PC-3 (cell line): ENCODE measurements at places on chromosomes 7 and 10. TPM values are rescaled to one million over a fixed set of nuclear protein-coding genes. Genes with fewer than 3 reads are reported as not detected.
A peak's percentile ranks its signal among the peaks of the same experiment; 100 is the strongest.

DNA sequence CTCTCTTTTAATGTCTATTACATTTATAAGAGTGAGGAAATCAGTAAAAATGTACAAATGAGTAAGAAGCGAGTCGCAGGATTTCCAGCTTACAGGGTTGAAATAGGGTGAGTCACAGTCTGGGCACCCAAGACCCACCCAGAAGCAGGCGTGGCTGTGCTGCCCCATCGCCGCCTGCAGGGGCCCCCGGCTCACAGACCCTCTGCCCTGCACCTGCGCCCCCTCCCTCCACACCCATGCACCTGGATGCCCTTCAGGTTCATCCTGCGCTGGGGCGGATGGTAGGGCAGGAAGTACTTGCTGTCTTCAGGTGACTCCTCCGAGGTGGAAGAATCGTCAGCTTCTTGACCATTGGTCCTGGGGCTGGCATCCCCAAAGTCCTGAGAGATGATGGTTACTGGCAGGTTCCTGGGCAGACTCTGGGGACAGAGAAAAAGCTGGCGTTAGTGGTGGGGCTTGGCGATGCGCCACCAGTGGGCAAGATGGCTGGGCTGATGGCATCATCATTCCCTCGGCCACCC, 90.2 kb upstream of the GNA12 start:
- H3K4me3 ChIP-seq, result no peak overlapping the region
- H3K27ac ChIP-seq, result no peak overlapping the region
- DNase-seq, result peak; percentile 64
- H3K4me1 ChIP-seq, result peaks cover 6% of the 10 kb centered on the region; the same call in 1 of the 2 replicates

The XRCC2 gene
- 13.6 and 18.7 TPM in 2 replicates for total RNA-seq

The PRKRIP1 gene
- 28.9 and 49.4 TPM in 2 replicates for total RNA-seq

DNA sequence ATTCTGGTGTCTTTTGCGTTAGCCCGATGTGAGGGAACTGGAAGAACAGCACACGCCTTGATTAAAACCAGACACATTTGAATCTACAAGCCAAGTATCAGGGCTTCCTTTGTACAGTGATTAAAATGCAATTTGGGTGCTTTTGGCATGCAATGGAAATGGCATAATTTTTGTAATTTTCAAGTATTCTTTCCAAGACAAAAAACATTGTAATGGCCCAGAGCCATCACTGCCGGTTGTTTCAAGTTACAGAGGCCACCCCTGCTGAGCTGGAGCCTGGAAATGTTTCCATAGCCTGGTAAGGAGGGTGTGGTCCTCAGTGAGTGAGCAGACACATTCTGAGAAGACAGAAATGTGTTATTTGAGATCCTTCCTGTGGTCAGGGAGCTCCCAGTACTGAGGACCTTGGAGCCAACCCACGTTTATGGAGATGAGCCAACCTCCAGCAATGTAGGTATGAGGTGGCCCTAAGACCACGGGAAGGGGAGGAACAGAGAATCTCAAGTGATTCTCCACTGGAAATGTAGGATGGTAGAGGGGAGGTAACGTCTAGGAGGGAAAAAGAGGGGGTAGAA, 20.9 kb downstream of the TEX36 start:
- H3K4me3 ChIP-seq, result no peak overlapping the region
- peak; percentile 93 for DNase-seq
- no peaks in the 10 kb centered on the region for H3K36me3 ChIP-seq
- H3K27ac ChIP-seq, result peak overlapping the region; percentile 50
- no peaks in the 10 kb centered on the region for H3K27me3 ChIP-seq
- H3K4me1 ChIP-seq, result peaks cover 18% of the 10 kb centered on the region

DNA sequence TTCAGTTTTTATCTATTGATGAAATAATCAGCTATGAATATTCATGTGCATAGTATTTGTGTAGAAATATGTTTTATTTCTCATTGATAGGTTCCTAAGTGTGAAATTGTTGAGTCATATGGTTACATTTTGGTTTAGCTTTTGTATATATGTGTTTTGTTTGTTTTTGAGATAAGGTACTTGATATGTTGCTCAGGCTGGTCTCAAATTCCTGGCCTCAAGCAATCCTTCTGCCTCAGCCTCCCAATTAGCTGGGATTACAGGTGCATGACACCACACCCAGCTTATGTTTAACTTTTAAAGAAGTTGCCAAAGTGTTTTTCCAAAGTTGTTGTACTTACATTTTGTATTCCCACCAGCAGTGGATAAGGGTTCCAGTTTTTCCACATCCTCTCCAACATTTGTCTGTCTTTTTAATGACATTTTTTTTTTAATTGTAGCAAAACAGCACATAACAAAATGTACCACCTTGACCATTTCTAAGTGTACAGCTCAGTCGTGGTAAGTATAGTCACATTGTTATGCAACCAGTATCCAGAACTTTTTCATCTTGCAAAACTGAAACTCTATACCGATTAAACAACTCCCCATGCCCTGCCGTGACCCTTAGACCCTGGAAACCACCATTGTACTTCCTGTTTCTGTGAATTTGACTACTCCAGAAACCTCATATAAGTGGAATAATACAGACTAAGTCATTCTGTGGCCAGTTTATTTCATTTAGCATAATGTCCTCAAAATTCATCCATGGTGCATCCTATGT, 12.6 kb upstream of the UBE2D1 start:
- peaks cover 11% of the 10 kb centered on the region for H3K4me1 ChIP-seq
- DNase-seq, result peak; percentile 37
- H3K27ac ChIP-seq, result no peak overlapping the region
- no peaks in the 10 kb centered on the region for H3K36me3 ChIP-seq
- no peaks in the 10 kb centered on the region for H3K27me3 ChIP-seq

The CLCN1 gene
- 0.55 and 0.69 TPM in 2 replicates for total RNA-seq

The NUTM2D gene
- 1.2 TPM in 1 of 2 replicates, not detected in the other for total RNA-seq

GRCh38 chr10:75448166-75448565, 16.7 kb downstream of the LRMDA start:
- no peak overlapping the region for H3K4me3 ChIP-seq
- no peak for DNase-seq
- peaks cover 21% of the 10 kb centered on the region for H3K27me3 ChIP-seq
- H3K4me1 ChIP-seq, result peaks cover 23% of the 10 kb centered on the region
- no peak overlapping the region for H3K27ac ChIP-seq

The WNT2 gene
- not detected in 2 replicates for total RNA-seq

DNA sequence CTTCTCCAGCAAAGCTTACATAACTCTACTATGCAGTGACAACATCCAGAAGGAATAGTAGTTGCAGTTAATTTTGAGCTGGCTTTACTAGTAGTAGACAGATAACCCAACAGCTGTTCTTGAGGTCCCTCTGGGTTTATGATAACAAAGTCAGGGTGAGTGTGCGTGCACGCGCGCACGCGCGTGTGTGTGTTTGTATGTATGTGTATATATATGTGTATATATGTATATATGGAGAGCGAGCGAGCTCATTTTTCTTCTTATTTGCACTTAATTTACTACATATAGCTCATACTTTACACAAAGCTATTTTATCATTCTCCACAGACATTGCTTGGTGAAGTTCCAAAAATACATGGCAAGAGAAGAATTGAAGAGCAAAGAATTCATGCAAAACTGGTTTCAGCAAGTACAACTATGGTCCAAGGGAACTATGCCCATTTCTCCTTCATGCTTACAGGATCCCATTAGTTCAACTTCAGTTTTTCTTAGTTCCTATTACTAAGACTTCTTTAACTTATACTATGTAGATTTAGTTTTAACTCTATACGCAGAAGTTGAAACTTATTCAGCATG, 105.9 kb upstream of the TMEM168 start:
- H3K27me3 ChIP-seq, result no peaks in the 10 kb centered on the region
- no peak overlapping the region for H3K4me3 ChIP-seq
- H3K27ac ChIP-seq, result no peak overlapping the region
- DNase-seq, result no peak

DNA sequence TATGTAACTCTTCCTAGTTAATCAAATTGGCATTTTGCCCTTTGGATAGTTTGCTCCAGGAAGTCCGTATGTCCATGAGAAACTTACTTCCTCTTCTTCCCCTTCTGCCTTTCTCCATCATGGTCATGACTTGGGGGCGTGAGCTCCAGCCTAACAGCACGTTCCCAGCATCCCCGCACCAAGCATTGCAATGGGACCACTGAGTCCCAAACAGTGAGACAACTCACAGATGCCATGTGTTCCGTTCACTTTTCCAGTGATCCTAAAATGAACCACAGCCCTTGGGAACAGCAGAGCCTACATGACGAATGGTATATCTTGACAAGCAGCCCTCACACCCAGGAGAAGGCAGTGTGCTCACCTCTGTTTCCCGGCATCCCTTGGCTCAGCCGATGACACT, 10.7 kb downstream of the BTBD16 start:
- no peaks in the 10 kb centered on the region for H3K36me3 ChIP-seq
- no peaks in the 10 kb centered on the region for H3K27me3 ChIP-seq
- no peak for DNase-seq
- peaks cover 12% of the 10 kb centered on the region for H3K4me1 ChIP-seq
- H3K4me3 ChIP-seq, result no peak overlapping the region
- 0 out of 2 replicates have a peak overlapping the region, but pooled peaks have one; percentile 7 for H3K27ac ChIP-seq

DNA sequence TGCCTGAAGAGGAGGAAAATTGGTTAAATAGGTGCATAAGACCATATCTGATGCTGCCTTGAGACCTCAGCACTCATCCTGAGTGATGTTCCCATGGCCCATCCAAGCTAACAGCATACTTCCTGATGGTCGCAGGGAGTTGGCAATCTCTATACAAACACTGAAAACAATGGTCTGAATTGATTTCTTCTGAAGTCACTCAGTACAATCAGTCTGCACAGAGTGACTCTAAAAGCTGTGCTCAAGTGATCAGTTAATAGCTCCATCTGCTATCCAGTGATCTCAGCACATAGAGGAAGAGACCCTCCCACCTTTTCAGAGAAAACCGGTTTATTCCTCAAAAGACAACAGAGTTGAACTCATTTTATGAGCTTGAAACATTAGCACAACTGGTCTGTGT, 3.9 kb downstream of the PPP1R17 start:
- no peaks in the 10 kb centered on the region for H3K36me3 ChIP-seq
- H3K4me3 ChIP-seq, result no peak overlapping the region
- no peak for DNase-seq
- peaks cover 100% of the 10 kb centered on the region for H3K27me3 ChIP-seq
- H3K27ac ChIP-seq, result no peak overlapping the region
- H3K4me1 ChIP-seq, result no peaks in the 10 kb centered on the region

- peak; percentile 59 for DNase-seq
- peaks cover 58% of the 10 kb centered on the region for H3K4me1 ChIP-seq
- no peaks in the 10 kb centered on the region for H3K27me3 ChIP-seq
- peak overlapping the region; percentile 69 for H3K4me3 ChIP-seq
Observed at GRCh38 chr10:35638101-35638500, 4.0 kb downstream of the FZD8 start.

The HBP1 gene
- 13.0 and 17.6 TPM in 2 replicates for total RNA-seq

- no peaks in the 10 kb centered on the region for H3K36me3 ChIP-seq
- H3K4me3 ChIP-seq, result no peak overlapping the region
- no peaks in the 10 kb centered on the region for H3K4me1 ChIP-seq
- no peak overlapping the region for H3K27ac ChIP-seq
Observed at GRCh38 chr7:158135931-158136330, 451.7 kb downstream of the PTPRN2 start.

DNA sequence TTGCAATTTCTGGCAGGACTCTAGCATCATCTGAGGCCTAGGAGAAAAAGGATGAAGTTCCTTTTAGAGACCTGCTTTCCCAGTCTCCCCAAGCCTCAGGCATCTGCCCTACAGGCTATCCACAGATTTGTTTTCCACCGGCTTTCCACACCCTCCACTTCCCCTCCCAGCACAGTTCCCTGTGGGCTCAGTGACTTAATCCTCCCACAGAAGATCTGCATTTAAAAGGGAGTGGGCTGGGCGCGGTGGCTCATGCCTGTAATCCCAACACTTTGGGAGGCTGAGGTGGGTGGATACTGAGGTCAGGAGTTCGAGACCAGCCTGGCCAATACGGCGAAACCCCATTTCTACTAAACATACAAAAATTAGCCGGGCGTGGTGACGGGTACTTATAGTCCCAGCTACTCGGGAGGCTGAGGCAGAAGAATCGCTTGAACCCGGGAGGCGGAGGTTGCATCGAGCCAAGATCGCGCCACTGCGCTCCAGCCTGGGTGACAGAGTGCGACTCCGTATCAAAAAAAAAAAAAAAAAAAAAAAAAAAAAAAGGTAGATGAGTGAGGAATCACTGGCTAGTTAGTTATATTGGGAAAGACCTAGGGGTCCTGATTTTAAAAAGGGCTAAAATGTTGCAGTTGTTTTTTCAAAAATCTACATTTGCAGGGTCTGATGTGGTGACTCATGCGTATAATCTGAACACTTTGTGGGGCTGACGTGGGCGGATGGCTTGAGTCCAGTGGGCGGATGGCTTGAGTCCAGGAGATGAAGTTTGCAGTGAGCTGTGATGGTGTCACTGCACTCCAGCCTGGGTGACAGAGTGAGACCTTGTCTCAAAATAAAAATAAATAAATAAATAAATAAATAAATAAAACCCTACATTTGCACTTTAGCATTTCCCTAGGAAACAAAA, 119.5 kb downstream of the BAMBI start:
- peaks cover 26% of the 10 kb centered on the region for H3K4me1 ChIP-seq
- no peaks in the 10 kb centered on the region for H3K27me3 ChIP-seq
- no peak overlapping the region for H3K4me3 ChIP-seq
- peak; percentile 71 for DNase-seq
- no peaks in the 10 kb centered on the region for H3K36me3 ChIP-seq
- H3K27ac ChIP-seq, result no peak overlapping the region

DNA sequence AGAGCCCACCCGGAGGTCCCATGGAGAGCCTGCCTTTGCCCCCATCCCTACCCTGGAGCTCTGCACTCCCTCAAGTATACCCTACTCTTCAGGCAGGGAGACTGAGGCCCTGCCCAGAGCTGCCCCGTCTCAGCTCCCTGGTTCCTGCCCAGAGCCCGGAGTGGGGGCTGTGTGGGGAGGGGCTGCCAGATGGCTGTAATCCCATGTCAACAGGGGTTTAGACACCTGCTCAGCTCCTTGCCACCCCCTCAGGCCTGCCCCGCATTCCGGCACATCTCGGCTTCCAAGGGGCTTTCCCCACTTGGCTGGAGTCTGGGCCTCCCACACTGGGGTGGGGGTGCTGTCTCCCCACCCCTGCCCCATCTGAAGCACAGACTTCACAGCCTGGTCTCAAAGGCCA, 20.9 kb upstream of the LFNG start:
- H3K4me1 ChIP-seq, result no peaks in the 10 kb centered on the region
- DNase-seq, result no peak
- no peak overlapping the region for H3K4me3 ChIP-seq
- no peaks in the 10 kb centered on the region for H3K36me3 ChIP-seq
- H3K27ac ChIP-seq, result no peak overlapping the region
